Activated CD4-positive, alpha-beta memory T cell treated with anti-CD3 and anti-CD28 coated beads for 36 hours (primary cell): ENCODE measurements at places on chromosomes 6 and 20.

GRCh38 chr6:158142789-158143188, 25.3 kb downstream of the SERAC1 start:
- DNase-seq: no peak

DNA sequence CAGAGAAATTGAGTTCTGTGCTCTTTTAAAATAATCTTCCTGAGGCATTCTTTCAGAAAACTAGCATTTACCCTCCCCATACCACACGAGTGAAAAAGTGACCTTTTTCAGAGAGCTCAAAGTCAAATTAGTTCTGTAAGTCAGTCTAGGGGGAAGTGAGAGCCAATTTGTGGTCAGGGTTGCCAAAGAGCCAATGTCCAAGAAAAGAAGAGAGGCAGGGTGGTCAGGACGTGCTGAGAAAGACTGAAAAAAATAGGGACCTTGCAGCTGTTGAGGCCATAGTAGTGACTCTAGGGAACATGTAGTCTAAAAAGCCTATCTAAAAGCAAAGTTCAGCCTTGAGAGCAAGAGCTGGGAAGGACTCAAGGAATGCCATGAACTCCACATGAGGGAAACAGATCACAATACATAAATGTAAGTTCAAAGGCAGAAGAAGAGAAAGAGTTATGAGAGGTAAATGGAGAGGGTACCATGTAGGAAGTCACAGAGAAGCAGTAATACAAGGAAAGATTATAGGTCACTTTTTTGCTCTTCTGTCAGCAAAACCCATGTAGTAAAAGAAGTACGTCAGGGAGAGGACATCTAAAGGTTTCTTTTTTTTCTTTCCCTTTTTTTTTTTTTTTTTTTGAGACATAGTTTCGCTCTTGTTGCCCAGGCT, 565.1 kb upstream of the FLRT3 start:
- DNase-seq: no peak

DNA sequence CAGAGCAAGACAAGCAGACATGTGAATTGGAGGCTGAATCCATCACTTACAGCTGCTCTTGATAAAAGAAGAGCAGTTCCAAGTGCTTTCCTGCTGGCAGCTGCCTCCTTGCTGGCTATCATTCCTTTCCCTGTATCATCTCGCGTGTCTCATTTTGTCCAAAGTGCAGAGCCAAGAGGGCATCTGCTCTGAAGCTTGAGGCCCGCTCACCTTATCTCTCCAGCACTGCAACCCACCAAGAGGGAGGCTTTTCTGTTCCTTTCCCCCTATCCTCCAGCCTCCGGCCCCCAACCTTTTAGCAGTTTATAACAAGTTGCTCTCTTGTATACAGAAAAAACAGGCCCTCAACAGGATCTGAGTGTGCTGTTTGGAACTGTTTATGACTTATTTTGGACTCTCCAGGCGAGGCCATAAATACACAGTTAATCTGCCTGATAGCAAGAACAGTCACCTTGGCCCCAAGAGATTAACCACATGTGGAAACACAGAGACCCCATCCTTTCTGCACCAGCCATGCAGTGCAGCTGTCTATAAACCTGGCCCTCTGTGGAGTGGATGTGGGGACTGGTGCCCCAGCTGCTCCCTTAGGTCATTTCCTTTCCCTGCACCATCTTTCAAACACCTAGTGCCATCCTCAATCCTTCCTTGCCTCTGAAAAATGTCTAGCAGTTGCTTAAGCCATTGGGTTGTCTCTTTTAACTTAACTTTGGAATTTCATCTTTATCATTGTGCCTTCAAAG, 172.5 kb upstream of the FERMT1 start:
- DNase-seq: no peak

- no peak for DNase-seq
Measured at GRCh38 chr20:16317445-16318362, 255.5 kb downstream of the KIF16B start.

GRCh38 chr6:52216932-52217575, 27.2 kb downstream of the IL17F start:
- DNase-seq: no peak

- DNase-seq: no peak
Measured at GRCh38 chr6:130547723-130548122, 181.9 kb downstream of the TMEM200A start.

DNA sequence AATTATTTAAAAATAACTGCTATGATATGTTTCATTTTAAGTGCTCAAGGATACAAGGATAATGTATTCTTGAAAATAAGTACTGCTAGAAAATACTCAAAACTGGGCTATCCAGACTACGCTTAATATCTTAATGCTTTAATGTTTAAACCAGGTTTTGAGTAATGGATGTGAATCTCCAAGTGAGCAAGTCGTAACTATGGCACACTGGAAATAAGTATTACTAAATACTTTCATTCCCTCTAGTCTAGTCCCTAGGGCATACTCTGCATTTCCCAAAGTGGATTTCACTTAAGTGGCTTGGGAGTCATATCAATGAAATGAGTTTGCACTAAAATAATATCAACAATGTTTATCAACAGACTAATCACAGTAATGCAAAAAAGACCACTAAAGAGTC, 48.1 kb downstream of the HMGCLL1 start:
- DNase-seq: no peak

- DNase-seq: peak; percentile 82
Measured at GRCh38 chr6:31651602-31652191, 764 bp downstream of the BAG6 start.

DNA sequence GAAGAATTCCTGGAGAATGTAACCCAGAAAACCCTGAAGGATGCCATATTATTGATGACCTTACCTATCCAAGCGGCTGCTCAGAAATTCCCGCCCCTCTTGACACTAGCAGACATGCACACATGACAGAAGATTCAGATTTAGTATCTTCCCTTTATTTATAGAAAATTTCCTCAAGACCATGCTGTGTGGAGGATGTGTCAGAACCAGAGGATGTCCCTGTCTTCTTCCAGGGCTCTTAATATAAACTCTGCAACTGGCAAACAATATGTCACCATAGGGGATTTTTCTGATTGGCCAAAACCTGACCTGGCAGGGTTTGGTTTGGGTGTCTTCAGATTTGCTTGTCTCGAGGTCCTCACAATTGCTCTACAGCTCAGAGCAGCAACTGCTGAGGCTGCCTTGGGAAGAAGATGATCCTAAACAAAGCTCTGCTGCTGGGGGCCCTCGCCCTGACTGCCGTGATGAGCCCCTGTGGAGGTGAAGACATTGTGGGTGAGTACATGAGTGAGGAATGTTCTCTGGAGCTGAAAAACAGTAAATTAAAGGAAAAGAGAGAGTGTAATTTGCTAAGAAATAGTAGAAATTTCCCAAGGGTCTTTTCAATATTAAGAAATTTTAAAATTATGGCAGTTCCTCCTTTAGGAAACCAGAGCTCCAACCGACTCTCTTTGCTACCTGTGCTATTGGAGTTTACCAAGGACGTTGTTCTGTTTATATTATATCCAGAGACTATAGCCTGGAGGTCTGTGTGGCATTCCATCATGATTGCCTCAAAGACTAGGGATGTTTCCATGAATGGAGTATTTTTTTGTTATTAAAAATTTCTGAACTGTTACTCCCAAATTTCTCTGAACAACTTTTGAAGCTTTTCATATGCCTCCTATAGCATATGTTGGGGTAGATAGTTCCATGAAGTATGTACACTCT, at the start of gene HLA-DQA2:
TSS of gene HLA-DQA2 (plus strand) at position 361 of the 930 bp plus-strand sequence. CDS start at position 414, 53 bp downstream.
- no peak for DNase-seq

DNA sequence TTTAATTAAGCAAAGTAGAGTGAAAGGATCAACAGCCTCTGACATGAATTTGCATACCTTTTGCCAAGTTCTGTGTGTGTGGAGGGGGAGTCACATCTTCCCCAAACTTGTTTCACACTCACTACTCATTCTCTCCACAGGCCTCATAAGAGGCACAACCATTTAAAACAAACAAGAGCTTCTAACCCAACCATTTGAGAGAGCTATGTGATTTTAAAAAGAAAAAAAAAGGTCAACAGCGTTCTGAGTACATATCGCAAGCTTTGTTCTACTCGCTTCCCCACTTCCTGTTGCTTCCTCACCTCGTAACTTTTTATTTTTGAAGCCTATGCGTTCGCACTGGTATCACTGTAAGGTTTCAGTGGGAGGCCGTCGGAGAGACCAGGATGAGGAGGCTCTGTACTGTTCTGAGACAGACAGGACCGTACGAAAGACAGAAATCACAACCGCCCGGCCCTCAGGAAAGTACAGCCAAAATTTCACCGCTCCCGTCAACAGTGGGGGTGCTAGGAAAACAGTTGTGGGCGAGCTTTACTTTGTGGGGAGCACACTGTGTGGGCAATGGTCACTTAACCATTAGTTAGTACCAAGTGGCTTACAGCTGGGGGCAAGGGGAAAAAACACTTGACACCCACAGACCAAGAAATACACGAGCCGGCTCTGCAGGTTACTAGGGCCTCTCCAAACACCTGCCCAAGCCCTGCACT, 61.3 kb downstream of the TRERF1 start:
- DNase-seq: peak; percentile 88

GRCh38 chr20:3014179-3014578, 29.2 kb upstream of the GNRH2 start:
- peak; percentile 68 for DNase-seq

DNA sequence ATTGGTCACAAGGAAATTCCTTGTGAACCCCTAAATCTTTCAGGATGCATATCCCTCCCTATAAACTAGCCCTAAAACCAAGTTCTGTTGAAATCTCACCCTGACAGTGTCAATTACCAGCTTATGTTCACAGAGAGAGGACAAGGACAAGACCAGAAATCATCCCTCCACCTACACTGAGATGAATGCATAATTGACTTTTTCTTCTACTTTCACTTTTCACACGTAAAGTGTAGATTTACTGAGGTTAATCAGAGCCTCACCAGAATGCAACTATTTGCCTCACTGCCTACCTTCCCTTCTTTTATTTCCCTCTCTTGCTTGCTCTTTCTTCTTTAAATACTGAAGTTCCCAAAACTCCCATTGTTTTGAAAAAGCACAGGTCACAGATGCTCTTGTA, 15.3 kb upstream of the NKAIN2 start:
- no peak for DNase-seq

GRCh38 chr6:21429291-21429690, 164.3 kb upstream of the SOX4 start:
- no peak for DNase-seq

- peak; percentile 50 for DNase-seq
Measured at GRCh38 chr20:50467718-50468356, 42.3 kb upstream of the PTPN1 start.

DNA sequence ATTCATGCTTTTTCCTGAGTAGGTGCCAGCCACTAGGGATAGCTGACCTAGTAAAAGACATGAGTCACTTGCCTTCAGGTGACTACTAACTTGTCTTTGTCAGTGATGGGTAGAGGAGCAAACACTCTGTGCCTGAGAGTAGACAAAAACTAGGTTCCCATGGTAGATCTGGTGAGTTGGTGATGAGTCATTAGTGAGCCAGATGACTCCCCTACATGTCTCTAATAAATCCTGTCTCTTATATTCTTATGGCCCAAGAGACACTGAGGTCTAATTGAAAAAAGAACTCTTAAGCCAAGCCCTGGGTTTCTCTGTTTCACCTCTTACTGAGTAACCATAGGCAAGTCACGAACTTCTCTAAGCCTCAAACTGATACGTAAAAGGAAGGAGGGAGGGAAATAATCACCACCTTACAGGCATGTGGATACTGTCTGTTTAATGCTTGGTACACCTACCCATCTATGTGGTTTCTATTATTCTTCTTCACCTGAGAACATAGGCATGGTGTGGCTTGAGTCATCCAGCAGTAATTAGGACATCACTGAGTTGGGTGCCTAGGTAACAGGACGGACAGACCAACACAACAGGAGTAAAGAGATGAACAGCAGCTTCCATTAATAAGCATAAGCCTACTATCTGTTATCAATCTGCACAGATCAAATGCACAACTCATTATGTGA, 20.3 kb downstream of the TTPAL start:
- no peak for DNase-seq

- no peak for DNase-seq
Measured at GRCh38 chr6:61886608-61887259, 399.3 kb downstream of the KHDRBS2 start.

DNA sequence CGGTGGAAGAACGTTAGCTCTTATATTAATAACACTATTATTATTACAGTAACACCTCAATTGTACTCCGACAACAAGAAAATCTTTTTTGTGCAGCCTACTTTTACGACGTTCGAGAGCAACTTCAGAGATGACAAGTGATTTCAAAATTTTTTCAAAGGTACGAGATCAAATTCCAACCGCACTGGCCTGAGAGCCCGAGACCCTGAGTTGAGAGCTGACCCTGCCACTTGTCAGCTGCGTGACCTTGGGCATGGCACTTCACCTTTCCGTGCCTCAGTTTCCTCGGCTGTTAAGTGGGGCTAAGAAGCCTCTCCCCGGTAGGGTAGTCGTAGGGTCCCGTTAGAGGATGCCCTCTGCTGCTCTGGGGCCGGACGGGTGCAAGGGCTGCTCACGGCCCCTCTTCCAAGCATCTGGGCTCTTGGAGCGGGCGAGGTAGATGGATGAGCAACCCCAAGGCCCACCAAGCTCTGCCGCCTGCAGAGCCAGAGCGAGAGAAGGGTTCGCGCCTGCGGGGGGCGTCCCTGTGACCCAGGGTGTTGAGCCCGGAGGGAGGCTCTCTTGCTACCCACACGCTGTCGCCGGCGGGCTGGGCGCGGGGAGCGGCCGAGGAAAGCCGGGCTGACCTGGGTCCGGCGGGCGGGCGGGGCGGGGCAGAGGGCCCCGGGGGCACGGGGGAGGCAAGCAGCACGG, 510 bp downstream of the NDRG3 start:
- no peak for DNase-seq

DNA sequence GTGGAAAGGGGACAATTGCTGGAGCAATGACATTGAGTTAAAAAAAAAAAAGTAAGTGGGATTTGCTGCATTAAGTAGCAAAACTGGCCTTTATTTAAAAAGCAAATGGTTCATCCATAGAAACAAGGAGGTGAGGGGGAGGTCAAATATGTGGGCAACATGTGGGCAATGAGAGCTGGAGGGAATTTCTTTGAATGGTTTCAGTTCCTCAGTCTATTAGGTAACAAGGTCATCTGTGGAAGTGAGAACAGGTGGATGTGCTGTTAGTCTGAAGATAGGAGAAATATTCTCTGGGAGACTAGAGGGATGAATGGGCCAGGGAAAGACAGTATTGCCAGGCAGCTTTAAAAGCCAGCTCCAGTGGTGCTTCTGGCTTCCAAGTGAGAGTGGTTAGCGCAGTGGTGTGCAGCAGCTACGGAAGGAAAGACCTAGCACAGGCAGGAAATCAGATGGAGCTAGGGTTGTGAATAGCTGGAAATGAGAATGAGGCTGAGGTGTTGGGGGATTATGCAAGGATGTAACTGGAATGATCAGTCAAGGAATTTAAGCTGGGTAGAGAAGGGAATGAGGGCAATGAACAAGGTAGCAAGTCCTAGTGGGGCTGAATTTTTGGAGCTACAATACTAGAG, 727.6 kb downstream of the PTPRT start:
- DNase-seq: no peak

- DNase-seq: no peak
Measured at GRCh38 chr6:5518936-5519491, 257.7 kb downstream of the FARS2 start.

GRCh38 chr6:18978337-18979128, 591.4 kb downstream of the RNF144B start:
- no peak for DNase-seq

- DNase-seq: no peak
Measured at GRCh38 chr6:56033401-56033800, 158.0 kb upstream of the BMP5 start.
